ENCODE measurements at places on chromosomes 7 and 10.

GRCh38 chr10:31619531-31620061 is 300.6 kb downstream of the ZEB1 start:
- DNase-seq, result no peak

- no peak for DNase-seq
Observed at GRCh38 chr10:13907570-13907969, 320.8 kb downstream of the PRPF18 start.

- DNase-seq, result no peak
Observed at GRCh38 chr7:105854498-105854897, 21.9 kb downstream of the ATXN7L1 start.

GRCh38 chr7:26328498-26329390 is 37.1 kb downstream of the SNX10 start:
- no peak for DNase-seq

GRCh38 chr10:12507165-12507850 is 158.0 kb downstream of the CAMK1D start:
- DNase-seq, result no peak

DNA sequence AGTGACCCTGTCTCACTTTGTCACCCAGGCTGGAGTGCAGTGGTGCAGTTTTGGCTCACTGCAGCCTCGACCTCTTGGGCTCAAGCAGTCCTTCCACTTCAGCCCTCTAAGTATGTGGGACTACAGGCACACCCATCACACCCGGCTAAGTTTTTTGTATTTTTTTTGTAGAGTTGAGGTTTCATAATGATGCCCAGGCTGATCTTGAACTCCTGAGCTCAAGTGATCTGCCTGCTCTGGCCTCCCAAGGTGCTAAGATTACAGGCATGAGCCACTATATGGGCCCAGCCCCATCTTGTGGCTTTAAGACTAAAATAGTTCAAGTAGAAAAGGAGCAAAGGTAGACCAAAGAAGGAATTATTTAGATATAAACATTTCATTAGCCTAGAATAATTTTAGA is 65.5 kb downstream of the MLLT10 start:
- no peak for DNase-seq

- DNase-seq, result no peak
Observed at GRCh38 chr7:33873981-33874750, 31.2 kb upstream of the BMPER start.

DNA sequence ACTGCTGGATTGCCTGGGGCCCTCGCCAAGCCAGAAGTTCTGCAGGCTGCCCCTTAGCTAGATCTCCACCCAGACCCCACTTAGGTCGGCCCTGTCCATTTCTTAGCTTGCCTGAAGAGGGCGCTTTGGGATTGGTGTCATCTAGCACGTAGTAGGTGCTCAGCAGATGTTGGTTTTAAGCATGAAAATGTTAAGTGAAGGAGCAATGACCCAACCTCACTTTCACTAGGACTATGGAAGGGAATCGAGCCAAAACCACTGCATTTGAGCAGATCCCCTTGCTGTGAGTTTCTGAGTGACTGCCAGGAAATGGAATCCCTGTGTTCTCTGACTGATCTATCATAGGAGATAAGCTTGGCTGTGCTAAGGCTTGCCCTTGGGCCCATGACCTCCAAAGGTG is 131.7 kb upstream of the EEPD1 start:
- DNase-seq, result no peak

- DNase-seq, result no peak
Observed at GRCh38 chr10:43461950-43462349, 25.0 kb downstream of the ZNF487 start.

- DNase-seq, result no peak
Observed at GRCh38 chr7:157139810-157140510, 1.2 kb downstream of the UBE3C start.

- DNase-seq, result no peak
Observed at GRCh38 chr7:99601656-99602310, 3.7 kb downstream of the TMEM225B start.

DNA sequence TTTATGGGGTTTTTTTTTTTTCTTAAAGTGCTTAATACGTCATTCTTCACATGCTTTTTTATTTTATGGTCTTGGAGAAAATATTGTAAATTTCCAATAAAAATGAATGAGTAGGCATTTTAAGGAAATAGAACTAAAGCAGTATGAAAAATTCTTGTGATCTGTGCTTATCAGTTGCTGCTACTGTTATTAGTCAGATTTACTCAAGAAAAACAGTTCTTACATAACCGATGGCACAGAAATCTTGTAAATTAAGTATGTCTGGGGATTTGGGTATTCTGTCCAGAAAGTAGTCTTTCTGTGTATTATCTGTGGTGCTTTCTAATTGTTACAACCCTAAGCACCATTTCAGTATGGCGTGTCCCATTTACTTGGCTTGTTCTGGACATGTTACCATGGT is 64.7 kb downstream of the LRGUK start:
- no peak for DNase-seq

- no peak for DNase-seq
Observed at GRCh38 chr7:11170863-11171568, 197.3 kb downstream of the PHF14 start.
